ENCODE measurements at places on chromosomes 16 and 17.
A peak's percentile ranks its signal among the peaks of the same experiment; 100 is the strongest.

- DNase-seq: no peak
Measured at GRCh38 chr17:82241926-82242697, 13.3 kb downstream of the SLC16A3 start.

DNA sequence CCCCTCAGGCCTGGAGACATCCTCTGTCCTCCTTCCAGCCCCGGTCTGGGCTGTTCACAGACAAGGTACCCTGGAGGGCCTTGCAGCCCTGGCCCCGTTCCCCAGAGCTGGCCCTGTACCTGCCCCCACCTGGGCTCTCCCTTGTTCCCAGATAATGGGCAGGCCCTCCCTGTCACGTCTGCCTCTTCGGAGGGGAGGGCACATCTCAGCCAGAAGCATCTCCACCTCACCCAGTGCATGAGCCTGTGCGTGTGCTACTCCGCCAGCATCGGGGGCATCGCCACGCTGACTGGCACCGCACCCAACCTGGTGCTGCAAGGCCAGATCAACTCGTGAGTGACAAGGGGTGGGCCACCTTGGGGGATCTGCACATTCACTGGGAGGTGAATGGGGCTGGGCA lies 14.9 kb upstream of the FOXN1 start:
- DNase-seq: no peak

DNA sequence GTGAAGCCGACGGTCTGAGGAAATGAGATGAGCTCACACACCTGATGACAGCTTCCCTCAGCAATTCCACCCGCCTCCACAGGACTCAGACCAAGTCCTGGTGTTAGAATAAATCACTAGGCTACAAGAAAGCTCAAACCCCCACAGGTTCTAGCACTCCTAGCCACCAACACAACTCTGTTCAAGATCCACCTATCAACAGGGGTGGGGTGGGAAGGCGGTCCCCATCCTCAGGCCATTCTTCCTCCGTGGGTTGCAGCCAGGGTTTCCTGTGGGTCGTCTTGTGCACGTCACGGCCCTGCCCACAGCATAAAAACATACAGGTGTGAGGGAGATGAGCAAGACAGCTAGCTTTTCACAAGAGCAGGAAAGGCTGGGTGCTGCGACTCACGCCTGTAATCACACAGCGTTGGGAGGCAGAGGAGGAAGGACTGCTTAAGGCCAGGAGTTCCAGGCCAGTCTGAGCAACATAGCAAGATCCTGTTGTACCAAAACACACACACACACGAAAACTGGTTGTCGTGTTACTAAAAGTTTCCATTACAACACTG lies 81.1 kb downstream of the ANKRD11 start:
- no peak for DNase-seq

DNA sequence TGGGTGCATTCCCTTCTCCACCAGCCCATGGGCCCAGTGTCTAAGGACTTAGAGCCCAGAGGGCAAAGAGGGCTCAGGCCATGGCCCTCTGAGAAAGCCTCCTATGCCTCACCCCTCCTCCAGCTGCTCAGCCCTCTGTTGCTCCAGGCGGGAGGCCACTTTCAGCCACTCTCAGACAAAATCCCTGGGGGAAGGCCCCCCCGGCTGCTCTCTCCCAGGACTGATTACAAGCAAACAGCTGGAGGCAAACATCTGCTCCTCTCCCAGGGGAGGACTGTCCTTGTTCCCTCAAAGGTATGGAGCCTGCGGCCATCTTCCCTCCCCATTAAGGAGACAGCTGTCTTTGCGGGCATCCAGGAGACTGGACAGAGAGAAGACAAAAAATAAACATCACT lies 54.9 kb upstream of the DLX4 start:
- DNase-seq: no peak

DNA sequence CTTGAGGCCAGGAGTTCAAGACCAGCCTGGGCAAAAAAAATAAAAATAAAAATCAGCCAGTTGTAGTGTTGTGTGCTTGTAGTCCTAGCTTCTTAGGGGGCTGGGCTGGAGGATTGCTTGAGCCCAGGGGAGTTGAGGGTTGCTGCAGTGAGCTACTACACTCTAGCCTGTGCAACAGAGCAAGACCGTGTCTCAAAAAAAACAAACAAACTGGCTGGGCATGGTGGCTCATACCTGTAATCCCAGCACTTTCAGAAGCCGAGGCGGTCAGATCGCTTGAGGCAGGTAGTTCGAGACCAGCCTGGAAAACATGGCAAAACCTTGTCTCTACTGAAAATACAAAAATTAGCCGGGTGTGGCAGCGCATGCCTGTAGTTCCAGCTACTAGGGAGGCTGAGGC lies 4.9 kb upstream of the UBALD2 start:
- DNase-seq: no peak

GRCh38 chr17:45221081-45222013 lies at the start of gene FMNL1:
Gene FMNL1, plus strand, starts transcription at chr17:45221885. Its CDS starts 240 bp downstream, at chr17:45222125.
- DNase-seq: no peak

- peak; percentile 51 for DNase-seq
Measured at GRCh38 chr16:30065943-30066760, 592 bp downstream of the ALDOA start.

DNA sequence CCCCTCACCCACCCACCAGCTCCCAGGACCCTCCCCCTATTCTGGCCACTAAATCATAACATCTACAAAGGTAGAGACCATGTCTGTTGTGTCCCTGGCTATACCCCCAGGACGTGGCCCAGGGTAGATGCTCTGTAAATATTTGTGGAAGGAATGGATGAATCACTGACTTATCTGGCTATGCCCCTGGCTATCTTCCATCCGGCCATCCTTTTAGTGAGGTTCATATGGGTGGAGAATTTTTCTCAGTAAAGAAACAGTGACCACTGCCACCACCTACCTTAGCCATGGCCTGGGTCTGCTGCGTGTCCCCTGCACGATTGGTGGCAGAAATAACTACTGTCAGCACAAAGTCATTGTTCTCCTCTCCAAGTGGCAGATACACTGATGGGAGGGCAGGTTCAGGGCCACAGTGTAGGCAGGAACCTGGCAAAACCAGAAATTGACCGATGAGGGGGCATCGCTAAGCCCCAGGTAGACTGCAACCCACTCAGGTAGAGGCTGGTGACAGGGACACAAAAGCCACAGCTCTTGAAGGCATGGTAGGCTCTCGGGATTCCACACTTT lies 63.1 kb upstream of the BCO1 start:
- peak; percentile 59 for DNase-seq

GRCh38 chr17:50506298-50506697 lies 1.9 kb upstream of the MYCBPAP start:
- DNase-seq: no peak

DNA sequence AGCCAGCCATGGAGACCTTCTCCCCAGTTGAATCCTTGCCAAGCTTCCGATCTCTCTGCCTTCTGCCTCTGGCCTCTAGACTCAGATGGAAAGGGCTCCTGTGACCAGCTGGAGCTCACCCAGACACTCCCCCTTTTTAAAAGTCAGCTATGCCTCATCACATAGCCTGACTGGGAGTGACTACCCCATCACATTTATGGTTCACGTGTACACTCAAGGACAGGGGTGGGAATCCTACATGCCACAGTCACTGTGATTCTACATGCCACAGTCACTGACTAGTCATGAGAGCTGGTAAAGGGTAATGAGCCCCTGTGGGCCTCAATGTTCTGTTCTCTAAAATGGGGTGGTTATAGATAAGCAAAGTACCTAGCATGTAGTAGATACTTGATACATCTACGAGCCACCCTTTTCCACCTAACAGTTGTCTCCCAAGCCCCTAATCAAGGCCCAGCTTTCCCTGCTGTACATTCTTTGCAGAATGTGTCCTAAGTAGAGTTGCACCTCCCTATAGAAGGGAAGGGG lies 85.1 kb downstream of the RGS9 start:
- no peak for DNase-seq

DNA sequence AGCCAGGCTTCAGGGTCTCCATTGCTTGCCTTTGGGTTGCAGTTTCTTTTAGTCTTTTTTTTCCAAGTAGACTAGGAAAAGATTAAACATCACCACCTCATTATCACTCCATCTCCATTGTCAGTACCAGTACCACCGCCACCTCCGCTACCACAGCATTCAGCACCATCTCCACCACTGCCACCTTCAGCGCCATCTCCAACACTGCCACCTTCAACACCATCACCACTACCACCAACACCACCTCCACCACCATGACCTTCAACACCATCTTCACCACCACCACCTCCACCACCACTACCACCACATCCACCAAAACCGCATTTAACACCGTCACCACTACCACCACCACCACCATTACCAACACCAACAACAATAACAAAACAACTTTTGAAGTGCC lies 141.5 kb upstream of the MPHOSPH6 start:
- no peak for DNase-seq

- DNase-seq: no peak
Measured at GRCh38 chr17:10635290-10635689, 21.8 kb downstream of the MYH3 start.

DNA sequence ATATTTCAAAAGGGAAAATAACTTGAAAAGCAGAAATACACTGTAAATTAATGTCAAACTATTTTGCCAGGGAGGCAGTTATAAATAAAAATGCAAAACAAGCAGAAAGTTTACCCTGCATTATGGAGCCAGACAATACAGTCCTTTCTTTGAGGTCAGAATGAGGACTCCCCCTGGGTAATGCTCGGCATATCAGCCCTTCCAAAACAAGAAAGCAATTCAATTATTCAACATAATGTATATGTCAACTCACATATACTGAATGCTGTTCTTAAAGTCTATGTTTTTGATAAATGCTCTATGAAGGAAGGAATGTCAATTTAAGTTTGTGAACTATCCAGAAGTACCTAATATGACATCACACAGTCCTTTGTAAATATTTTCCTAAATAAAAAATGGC lies 72.4 kb downstream of the TTC19 start:
- DNase-seq: no peak

GRCh38 chr16:11399261-11399831 lies 54.1 kb downstream of the RMI2 start:
- no peak for DNase-seq

DNA sequence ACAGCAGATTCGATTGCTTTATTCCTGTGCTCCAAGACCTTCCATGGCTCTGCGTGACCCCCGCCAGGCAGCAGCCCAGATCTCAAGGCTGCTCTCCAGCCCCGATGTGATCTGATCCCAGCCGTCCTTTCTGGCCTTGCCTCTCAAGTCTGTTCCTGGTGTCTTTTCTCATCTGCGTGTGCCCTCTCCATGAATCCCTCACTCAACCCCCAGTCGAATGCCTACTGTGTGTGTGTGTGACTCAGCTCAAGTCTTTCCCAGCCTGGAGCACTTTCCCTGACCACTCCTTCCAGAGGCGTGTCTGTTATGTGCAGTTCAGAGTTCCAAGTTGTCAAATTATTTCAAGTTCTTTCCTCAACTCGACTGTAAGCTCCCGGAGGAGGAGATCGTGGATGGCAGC lies 64.0 kb downstream of the MRM1 start:
- DNase-seq: peak; percentile 10

DNA sequence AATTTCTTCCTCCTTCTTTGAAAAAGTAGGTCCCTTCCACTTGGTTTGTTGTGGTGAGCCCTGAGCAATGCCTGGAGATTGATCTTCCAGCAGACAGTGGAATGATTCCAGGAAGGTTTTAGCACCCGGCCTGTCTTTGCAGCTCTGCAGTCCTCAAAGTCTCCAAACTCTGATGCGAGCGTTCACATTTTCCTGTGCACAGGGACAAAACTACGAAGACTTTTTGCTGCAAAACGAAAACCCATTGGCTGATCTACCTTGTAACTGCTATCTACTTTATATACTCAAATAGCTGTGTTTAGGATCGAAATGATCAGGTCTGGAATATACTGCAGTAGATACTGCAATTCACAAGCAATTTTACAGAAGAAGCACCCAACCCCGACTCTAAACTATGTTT lies 21.7 kb downstream of the G6PC1 start:
- DNase-seq: peak; percentile 16

DNA sequence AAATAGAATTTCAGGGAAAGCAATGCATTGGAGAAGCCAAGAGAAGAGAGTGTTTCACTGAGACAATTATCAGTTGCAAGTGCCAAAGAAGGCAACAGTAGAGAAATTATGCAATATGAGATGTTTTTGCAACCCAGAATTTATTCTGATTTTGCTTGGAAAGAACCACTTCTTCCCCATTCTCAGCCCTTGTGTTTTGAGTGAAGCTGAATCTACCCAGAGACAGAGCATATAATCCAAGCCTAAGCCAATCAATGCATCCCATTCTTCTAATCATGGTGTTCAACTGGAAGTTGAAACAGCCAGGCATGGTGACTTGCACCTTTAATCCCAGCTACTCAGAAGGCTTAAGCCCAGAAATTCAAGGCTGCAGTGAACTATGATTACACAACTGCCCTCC lies 6.9 kb upstream of the SCNN1G start:
- no peak for DNase-seq

DNA sequence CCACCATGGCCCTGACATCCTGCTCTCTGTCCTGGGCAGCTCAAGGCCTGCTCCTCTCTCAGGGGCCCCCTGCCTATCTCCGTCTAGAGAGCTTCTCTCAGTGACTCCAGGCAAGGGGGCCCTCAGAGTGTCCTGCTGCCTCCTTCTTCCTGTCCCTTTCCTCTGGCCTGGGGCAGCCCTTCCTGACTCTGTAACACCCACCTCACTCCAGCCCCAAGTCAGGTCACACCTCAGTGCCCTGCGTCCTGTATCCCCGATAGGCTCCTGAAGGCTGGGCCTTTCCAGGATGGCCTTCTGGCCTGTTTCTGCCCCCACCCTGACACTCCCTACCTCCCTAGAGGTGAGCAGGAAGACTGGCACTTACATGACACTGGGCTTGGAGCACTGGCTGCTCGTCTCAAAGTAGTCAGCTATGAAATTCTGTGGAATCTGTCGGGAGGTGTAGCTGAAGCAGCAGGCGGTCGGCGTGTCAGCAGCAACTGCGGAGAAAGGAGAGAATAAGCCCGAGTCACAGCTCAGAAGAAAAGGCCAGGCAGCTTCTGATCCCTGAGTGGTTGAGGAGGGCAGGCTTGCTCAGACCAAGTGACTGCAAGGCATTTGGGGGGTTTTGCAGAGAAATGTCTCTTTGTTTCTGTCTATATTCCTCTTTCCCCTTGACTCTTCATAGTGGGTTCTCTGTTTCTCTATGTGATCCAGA lies 976 bp downstream of the CCL3L1 start:
- DNase-seq: no peak

- no peak for DNase-seq
Measured at GRCh38 chr17:50891577-50891989, 25.4 kb upstream of the TOB1 start.

- no peak for DNase-seq
Measured at GRCh38 chr16:10652730-10653590, 41.8 kb downstream of the TEKT5 start.

GRCh38 chr17:4833941-4834680 lies 971 bp downstream of the MINK1 start:
- peak; percentile 33 for DNase-seq

Measured in astrocyte (in vitro differentiated cells and primary cell).